ENCODE measurements at places on chromosomes 4 and X. TPM values are rescaled to one million over a fixed set of nuclear protein-coding genes. Genes with fewer than 3 reads are reported as not detected.
A peak's percentile ranks its signal among the peaks of the same experiment; 100 is the strongest.

GRCh38 chr4:157170321-157170720 is 50.2 kb upstream of the GRIA2 start:
- no peak overlapping the region for H3K4me3 ChIP-seq
- no peaks in the 10 kb centered on the region for H3K27me3 ChIP-seq
- no peak for DNase-seq
- H3K36me3 ChIP-seq, result no peaks in the 10 kb centered on the region
- no peak overlapping the region for H3K27ac ChIP-seq
- no peaks in the 10 kb centered on the region for H3K4me1 ChIP-seq

DNA sequence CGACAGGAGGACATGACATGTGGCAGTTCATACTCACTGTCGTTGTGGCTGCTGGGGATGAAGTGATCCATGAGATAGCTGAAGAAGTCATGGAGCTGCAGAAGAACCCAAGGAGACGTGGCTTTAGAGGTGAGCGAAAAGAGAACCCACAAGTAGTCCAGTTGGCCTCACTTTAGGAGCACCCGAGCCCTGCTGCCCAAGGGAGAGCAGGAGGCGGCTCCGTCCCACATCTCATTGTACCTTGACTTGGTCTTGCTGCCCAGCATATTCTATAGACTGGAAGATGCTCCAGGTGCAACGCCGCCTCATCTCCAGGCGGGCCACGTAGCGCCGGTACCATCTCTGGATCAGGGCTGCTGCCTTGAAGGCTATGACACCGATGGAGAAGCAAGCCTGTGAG is 10.6 kb downstream of the PPEF2 start:
- H3K36me3 ChIP-seq, result no peaks in the 10 kb centered on the region
- no peaks in the 10 kb centered on the region for H3K27me3 ChIP-seq
- H3K4me3 ChIP-seq, result no peak overlapping the region
- H3K27ac ChIP-seq, result no peak overlapping the region

DNA sequence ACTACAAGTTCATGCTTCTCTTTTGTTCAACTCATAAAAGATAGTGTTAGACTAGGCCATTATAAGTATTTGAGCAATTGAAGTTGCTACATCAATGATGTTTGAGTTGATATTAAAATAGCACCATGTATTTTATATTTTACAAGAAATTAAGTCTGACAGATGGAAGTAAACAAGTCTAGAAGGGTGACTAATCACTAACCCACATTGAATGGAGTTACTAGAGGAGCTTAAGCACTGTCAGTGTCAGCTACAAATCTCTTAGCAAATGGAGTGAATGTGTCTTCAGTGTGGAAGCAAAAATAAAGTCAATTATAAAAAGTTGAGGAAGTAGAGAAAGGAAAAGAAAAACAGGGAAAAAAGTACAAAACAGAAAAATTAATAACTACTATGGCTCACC is 592.5 kb downstream of the PCDH18 start:
- H3K36me3 ChIP-seq, result no peaks in the 10 kb centered on the region
- no peak for DNase-seq
- no peaks in the 10 kb centered on the region for H3K27me3 ChIP-seq
- no peak overlapping the region for H3K27ac ChIP-seq

DNA sequence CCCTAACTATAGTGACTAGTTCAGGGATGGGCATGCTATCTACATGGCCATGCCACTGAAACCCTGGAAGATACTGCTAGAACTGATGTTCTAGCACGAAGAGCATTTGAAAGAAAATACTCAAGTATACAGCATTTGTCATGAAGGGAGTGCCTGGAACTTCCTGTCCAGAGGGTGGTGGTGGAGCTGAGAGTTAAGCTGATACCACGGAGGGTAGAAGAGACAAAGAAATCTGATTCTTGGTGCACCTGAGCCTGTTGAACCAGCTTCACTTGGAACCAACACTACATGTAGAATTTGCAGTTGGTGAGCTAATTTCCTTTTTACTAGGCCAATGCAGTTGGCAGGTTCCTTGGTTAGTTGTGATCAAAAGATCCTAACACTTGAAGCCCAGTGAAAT is 116.4 kb downstream of the CCNG2 start:
- no peaks in the 10 kb centered on the region for H3K27me3 ChIP-seq
- DNase-seq, result no peak
- no peak overlapping the region for H3K4me3 ChIP-seq
- no peaks in the 10 kb centered on the region for H3K4me1 ChIP-seq
- H3K36me3 ChIP-seq, result no peaks in the 10 kb centered on the region

GRCh38 chr4:120232050-120232449 is 165.4 kb upstream of the MAD2L1 start:
- no peaks in the 10 kb centered on the region for H3K4me1 ChIP-seq
- H3K27ac ChIP-seq, result no peak overlapping the region
- H3K27me3 ChIP-seq, result no peaks in the 10 kb centered on the region
- no peak overlapping the region for H3K4me3 ChIP-seq
- no peak for DNase-seq
- H3K36me3 ChIP-seq, result no peaks in the 10 kb centered on the region

GRCh38 chr4:99848591-99849001 is 32.0 kb downstream of the DAPP1 start:
- no peaks in the 10 kb centered on the region for H3K4me1 ChIP-seq
- H3K27me3 ChIP-seq, result no peaks in the 10 kb centered on the region
- no peak overlapping the region for H3K4me3 ChIP-seq
- no peak for DNase-seq
- no peaks in the 10 kb centered on the region for H3K36me3 ChIP-seq
- H3K27ac ChIP-seq, result no peak overlapping the region

GRCh38 chr4:107689912-107690587 is 30.0 kb downstream of the PAPSS1 start:
- no peak for DNase-seq
- no peak overlapping the region for H3K4me3 ChIP-seq
- no peaks in the 10 kb centered on the region for H3K27me3 ChIP-seq
- no peak overlapping the region for H3K27ac ChIP-seq

- no peaks in the 10 kb centered on the region for H3K27me3 ChIP-seq
- no peaks in the 10 kb centered on the region for H3K4me1 ChIP-seq
- H3K27ac ChIP-seq, result peak overlapping the region; percentile 87
- DNase-seq, result peak; percentile 66
- H3K36me3 ChIP-seq, result no peaks in the 10 kb centered on the region
- peak overlapping the region; percentile 38 for H3K4me3 ChIP-seq
Measured at GRCh38 chrX:2320580-2321327, 180.0 kb downstream of the DHRSX start.

DNA sequence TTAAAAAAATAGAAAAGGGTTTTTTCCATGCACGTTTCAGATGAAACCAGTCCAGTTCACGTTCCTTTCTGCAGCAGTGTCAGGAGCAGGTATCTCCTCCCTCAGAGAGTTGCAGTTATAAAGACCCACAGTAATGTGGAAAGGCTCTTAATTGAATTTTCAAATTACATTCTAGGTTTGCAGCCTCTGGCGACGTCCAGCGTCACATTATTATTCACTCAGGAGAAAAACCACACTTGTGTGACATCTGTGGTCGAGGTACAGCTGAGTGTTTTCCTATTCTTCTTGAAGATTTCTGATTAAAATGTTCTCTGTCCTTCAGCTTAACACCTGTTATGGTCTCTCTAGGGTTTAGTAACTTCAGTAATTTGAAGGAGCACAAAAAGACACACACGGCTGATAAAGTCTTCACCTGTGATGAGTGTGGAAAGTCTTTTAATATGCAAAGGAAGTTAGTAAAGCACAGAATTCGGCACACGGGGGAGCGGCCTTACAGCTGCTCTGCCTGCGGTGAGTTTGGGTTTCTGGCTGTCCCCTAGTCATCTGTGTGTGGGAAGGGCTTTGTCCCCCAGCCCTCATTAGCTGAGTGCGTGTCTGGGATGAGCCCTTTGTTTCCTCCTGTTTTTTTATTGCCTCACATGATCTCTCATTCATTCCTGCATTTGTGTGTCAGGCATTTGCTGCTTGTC is 25.6 kb downstream of the ZBTB49 start:
- no peaks in the 10 kb centered on the region for H3K27me3 ChIP-seq
- no peak for DNase-seq
- peaks cover 82% of the 10 kb centered on the region for H3K36me3 ChIP-seq
- no peak overlapping the region for H3K27ac ChIP-seq
- no peaks in the 10 kb centered on the region for H3K4me1 ChIP-seq

DNA sequence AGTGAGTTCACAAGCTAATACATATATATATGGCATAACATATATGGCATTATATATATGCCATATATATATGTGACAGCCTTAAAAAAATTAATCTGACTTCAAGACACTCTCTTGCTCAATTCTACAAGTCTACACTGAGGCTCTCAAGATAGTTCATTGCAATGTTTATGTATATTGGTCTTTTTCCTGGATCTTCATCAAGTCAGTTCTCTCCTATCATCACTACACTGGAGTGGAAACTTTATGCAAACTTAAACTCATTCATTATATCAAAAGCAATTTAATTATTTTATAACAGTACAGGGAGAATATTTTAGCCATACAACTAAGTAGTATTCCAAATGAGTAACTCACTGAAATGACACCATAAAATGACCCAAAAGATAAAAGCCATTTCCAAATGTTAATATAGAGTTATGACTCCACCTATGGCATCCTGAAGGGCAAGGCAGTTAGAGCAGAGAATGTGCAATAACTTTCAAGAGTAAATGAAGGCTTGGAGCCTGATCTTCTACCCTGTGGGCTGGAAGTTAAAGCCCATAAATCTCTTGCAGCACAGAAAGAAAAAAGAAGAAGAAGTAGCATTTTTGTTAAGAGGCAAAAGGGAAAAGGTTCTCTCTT is 176.3 kb upstream of the SLIT2 start:
- DNase-seq, result no peak
- no peak overlapping the region for H3K4me3 ChIP-seq
- H3K27ac ChIP-seq, result no peak overlapping the region
- H3K4me1 ChIP-seq, result no peaks in the 10 kb centered on the region
- H3K27me3 ChIP-seq, result no peaks in the 10 kb centered on the region

The SERPINA7 gene
- total RNA-seq, result not detected

The XK gene
- 8.9 TPM for total RNA-seq

The AWAT2 gene
- not detected for total RNA-seq

The SHROOM3 gene
- 0.06 TPM for total RNA-seq

The IL1RAPL2 gene
- not detected for total RNA-seq

The HERC5 gene
- total RNA-seq, result 0.42 TPM

The LRIT3 gene
- 0.08 TPM for total RNA-seq

Measured in psoas muscle (tissue), 8 donors.